Stimulated activated CD4-positive, alpha-beta T cell treated with anti-CD3 and anti-CD28 coated beads, Interleukin-1b, Interleukin-23, amount 100 ng/mL, for 1 hour (primary cell): ENCODE measurements at places on chromosomes 1 and 21.

DNA sequence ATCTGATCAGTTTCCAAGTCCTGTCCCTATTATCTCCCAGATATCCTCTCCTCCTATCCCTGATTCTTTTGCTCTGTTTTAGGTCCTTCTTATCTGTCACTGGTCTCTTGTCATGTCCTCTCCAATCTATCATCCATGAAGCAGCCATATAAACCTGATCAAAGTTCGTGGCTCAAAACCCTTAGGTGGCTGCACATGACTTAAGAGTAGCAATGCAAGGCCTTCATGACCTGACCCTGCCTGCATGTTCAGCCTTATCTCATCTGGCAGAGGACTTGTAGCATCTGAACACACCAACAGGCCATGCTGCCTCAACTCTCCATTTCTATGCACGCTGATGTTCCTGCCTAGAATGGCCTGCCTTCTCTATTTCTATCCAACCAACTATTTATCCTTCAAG, 65.2 kb downstream of the NOS1AP start:
- no peak for DNase-seq

- DNase-seq: peak; percentile 35
Measured at GRCh38 chr1:16888860-16889816, 6.6 kb upstream of the RNU1-2 start.

- DNase-seq: no peak
Measured at GRCh38 chr1:100387209-100387608, 34.9 kb downstream of the CDC14A start.

GRCh38 chr1:209653915-209654351, 1.7 kb upstream of the LAMB3 start:
- no peak for DNase-seq

DNA sequence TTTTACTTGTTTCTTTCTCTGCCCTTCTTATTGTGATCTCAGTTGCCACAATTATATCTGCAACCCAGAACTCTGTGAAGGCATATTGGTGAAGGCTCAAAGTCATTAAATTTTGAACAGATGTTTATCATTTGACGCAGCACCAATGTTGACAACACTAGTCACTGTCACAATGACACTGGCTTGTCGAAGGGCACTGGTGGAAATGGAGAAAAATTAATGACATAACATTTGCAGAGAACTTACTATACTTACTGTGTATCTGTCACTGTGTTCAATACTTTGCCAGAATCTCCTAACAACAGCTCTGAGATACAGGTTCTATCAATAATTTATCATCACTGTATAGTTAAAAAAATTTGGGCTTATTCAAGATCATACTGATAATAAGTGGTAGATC, 1213.7 kb downstream of the NCAM2 start:
- DNase-seq: no peak

DNA sequence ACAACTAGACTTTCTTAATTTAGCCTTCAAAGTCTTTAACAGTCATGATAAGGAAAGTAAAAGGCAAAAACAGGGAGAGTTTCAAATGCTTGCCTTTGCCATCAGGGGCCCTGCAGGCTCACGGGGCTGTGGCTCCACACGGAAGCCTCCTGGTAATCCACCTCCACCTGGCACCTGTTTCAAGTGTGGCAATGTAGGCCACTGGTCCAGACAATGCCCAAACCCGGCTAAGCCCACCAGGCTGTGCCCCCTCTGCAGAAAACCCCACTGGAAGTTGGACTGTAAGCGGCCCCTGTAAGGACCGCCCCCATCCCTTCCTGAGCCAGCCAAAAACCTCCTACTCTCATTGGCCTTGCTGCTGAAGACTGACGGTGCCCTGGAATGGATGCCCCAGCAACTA, 32.5 kb downstream of the VN1R5 start:
- no peak for DNase-seq

DNA sequence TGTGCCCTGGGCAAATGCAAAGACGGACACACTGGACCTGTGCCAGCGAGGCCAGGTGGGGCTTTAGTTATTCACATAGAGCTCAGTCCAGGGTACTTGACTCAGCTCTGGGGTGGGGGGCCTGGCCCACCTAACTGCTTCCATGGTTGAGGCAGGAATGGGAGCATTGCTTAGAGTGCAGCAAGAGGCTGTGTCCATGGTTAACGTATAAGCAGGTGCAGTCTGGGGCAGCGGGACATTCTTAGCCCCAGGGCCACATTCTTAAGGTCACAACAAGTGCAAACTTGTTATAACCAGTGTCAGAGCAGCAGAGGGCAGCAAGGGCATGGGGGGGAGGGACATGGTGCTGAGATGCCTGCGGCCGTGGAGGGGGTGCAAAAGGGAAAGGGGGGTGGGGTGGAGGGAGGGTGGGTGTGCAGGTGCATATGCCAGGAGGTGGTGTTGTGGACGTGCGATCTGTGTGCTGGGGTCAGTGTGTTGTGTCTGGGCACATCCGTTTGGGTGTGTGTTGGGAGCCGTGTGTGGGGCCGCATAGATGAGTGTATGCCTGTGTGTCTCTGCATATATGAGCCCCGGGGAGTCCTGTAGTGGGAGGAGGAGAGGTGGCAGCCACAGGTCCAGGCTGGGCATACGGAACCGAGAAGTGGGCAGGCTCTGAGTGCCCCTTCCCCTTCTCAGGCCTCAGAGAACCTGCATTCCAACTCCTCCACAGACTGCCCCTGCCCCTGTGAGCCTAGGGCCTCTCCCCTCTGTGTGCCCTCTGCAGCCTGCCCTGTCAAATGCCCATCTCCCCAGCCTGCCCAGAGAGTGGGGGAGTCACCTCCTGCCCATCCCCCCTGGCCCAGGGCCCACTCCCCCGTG, 8.4 kb downstream of the KCNJ10 start:
- no peak for DNase-seq

DNA sequence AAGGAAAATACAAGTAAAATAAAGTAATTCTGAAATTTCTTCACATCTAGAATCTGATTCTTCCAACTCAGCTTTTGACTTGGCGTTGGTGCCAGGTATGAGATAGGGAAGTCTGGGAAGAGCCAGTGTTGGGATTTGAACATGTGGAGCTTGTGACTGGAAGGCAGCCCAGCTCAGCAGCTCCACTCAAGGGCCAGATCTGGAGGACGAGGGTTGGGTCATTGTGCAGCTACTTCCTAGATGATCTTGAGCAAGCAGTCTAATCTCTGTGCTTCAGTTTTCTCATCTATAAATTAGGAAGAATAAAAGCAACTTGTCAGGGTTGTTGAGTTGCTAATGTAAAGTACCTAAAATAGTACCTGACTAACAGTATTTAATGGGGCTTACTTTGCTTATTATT, 5.0 kb downstream of the ADARB1 start:
- no peak for DNase-seq

GRCh38 chr1:45206808-45207623, 611 bp upstream of the ZSWIM5 start:
- DNase-seq: no peak

DNA sequence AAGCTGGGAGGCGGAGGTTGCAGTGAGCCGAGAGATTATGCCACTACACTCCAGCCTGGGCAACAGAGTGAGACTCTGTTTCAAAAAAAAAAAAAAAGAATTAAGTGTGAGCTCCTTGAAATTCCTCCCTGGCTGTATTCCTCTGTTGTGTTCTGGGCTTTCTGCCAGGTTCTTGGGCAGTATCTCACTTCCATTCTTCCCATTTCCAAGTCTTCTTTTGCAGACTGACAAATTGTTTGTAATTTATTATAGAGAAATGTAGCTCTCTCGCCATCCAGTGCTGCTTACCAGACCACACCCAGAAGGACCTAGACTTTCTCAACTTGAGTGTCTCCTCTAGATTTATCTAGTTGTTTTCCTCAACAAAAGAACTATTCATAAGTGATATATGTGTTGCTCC, 105.0 kb upstream of the ADGRL2 start:
- DNase-seq: no peak

DNA sequence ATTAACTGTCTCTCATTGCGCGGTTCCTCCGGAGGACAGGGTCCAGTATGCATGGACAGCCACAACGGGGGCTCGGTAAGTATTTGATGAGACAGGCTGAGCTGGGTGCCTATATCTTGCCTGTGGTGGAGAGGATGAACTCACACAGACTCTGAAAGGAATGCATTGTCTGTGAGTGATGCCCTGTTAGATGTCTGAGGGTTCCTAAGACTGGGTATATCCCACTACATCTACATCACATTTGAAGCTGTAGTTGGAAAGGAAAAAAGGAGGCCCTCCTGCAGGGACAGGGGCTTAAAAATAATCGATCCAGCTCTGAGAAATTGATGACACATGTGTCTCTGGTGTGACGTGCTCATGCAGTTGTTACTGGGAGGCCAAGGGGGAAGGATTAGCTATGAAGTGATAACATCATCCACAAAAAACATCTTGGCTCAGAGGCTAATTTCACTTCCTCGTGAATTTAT, 1.9 kb downstream of the ADARB1 start:
- DNase-seq: no peak

GRCh38 chr1:156813298-156813697, 3.4 kb downstream of the SH2D2A start:
- no peak for DNase-seq

- no peak for DNase-seq
Measured at GRCh38 chr1:93608187-93609109, 73.2 kb downstream of the BCAR3 start.

DNA sequence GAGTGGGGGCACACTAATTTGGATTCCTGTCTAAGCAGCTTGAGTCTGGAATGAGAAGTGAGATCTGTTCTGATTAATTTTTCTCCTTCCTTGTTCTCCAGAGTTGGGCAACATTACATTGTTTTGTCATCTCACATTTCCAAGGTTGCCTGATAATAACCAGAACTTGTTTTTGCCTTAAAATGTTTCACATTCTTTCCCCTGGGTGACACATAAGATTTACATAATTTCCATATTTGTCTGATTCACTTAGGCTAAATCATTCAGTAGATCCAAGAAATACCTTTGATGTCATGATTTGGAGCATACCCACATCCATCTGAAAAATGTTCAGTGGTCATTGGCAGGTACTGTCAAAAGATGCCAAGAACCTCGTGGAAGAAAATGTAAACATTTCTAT, 60.3 kb downstream of the XCL2 start:
- DNase-seq: no peak

DNA sequence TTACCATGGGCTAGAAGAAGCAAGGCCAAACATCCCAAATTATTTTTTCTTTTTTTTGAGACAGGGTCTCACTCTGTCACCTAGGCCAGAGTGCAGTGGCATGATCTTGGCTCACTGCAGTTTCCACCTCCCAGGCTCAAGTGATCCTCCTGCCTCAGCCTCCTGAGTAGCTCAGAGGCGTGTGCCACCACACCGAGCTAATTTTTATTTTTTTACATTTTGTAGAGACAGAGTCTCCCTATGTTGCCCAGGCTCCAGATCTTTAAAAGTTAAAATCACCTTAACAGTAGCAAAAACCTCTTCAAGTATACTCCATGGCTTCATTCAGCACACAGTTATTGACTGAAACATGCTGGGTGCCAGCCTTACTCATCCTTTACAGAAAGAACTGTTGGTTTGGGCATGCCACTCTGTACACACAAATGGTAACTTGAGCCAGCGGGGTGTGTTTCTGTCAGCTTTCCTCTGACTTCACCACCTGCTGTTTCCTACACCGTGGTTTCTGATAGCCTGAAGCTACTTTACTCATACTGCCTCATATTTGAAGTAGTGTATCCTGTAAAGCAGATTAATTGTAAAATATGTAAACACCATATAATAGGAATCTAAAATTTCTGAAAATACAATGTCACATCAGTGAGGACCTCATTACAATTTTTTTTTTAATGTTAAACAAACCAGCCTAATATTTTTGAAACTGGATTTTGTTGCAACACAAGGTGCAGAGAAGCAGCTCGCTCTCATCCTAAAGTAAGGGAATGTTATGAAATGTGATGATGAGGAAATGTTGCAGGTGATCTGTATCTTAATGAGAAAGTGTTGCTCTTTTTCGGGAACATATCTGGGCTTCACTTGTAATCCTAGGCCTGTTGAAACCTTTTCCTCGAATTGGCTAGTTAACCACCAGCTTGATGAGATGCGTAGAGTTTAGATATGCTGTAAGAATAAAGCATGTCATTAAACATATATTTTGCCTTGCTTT, 113.9 kb downstream of the ATP5PO start:
- DNase-seq: no peak

DNA sequence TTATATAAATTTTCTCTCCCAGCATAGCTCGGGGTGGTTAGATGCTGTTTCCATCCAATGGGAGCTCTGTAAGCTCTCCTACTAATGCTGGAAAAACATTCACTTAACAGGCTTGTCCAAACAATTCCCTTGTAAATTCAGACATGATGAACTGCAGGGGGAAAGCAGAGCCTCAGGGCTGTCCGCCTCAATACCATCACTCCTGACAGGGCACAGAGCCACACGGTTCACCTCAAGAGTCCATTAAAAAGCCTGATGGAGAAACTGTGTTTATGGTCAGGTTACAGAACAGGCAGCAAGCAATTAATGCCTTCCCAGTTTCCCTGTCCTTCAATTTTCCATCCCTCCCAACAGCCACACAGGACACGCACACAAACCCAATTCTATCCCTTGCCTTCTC, 171.0 kb downstream of the BRINP2 start:
- no peak for DNase-seq

DNA sequence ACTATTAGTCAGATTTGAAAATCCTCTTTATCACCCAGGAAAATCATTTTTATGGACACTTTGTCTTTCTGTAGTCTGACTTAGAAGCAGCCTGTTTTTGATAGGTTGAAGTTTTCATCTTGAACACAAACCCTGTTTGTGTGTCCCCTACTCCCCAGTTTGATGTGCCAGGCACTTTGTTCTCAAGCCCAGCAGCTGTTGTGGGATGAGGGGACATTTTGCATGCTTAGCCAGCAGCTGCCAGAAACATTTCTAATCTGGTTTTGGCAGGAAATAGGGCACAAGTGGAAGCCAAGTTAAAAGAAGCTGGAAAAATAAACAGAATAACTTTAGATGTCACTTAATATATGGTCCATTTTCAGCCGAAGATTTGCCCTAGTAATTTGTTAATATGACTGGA, 29.9 kb downstream of the ACTN2 start:
- DNase-seq: no peak

GRCh38 chr1:203660931-203661484, 34.4 kb downstream of the ATP2B4 start:
- no peak for DNase-seq

DNA sequence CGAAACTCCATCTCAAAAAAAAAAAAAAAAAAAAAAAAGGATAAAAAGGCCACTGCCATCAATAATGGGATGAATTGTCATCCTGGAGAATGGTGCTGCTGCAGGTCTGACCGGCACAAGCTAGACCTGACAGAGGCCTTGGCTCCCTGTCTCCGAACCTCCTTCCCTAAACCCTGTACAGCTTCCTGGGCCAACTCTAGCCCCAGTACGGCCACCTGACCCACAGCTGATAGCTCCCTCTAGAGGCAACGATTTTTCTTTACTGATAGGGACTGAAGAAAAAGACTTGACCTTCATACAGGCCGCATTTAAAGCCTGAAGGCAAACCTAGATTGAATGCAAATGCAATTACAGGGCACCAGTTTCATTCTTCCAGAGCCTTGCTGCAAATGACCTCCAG, 30.7 kb downstream of the NOL9 start:
- no peak for DNase-seq

DNA sequence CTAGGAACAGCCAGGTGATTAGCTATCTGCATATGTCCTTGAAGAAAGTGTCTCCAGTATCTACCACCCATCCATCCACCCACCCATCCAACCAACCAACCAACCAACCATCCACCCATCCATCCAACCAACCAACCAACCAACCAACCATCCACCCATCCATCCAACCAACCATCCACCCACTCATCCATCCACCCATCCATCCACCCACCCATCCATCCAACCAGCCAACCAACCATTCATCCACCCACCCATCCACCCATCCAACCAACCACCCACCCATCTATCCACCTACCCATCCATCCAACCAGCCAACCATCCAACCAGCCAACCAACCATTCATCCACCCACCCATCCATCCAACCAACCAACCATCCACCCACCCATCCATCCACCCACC, 12.1 kb downstream of the C21orf58 start:
- DNase-seq: no peak

- DNase-seq: no peak
Measured at GRCh38 chr1:42765269-42765668, 1.6 kb downstream of the P3H1 start.
